Stimulated activated naive CD4-positive, alpha-beta T cell (primary cell): ENCODE measurements at places on chromosomes 3 and 15.
A peak's percentile ranks its signal among the peaks of the same experiment; 100 is the strongest.

GRCh38 chr3:152203652-152204051 is 65.1 kb upstream of the MBNL1 start:
- DNase-seq, result no peak

DNA sequence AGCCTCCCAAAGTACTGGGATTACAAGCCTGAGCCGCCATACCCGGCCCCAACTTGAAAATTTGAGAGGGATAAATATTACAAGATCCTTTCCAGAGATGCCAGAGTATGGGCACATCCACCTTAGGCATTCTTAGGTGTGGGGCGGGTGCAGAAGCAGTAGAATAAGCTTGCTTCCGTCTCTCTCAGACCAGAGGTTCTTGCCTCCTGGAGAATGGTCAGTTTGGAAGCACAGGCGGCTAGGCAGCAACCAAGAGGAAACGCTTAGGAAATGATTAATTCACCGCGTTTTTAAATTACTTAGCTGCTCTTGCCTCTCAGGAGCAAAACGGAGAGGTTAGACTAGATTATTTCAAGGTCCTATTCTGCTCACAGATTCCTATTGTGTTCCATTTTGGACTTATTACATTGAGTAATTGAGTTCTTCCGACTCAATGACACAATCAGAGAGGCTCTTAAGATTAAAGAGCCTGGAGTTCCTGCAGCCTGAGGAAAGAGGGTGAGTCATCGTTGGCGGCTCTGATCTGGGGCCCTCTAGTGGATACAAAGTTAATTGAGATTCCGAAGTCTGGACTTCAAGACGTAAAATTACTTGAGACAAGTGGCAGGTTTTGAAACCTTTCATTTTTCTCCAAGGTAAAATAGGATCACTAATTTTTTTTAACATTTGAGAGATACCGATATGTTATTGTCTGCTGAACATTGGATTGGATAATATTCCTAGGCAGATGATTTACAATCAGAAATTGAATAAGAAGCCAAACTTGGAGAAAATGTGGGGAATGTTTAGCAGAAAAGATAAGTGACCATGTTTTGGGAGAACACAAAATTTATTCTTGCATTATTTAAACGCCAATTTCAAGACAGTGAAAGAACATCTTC is 5.8 kb upstream of the TOPAZ1 start:
- peak; percentile 29 for DNase-seq

DNA sequence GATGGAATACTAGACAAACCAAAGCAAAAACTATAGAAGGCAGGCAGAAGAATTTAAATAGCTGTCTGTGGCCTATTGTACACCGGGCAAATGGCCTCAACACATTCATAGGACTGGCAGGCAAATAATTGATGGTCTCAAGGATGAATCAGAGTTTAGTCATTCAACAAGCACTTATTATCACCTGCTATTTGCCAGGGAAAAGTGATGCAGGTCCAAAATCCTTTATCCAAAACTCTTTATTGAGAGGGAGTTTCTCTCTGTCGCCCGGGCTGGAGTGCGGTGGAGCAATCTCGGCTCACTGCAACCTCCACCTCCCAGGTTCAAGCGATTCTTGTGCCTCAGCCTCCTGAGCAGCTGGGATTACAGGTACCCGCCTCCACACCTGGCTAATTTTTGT is 2.3 kb downstream of the EIF2AK4 start:
- no peak for DNase-seq

DNA sequence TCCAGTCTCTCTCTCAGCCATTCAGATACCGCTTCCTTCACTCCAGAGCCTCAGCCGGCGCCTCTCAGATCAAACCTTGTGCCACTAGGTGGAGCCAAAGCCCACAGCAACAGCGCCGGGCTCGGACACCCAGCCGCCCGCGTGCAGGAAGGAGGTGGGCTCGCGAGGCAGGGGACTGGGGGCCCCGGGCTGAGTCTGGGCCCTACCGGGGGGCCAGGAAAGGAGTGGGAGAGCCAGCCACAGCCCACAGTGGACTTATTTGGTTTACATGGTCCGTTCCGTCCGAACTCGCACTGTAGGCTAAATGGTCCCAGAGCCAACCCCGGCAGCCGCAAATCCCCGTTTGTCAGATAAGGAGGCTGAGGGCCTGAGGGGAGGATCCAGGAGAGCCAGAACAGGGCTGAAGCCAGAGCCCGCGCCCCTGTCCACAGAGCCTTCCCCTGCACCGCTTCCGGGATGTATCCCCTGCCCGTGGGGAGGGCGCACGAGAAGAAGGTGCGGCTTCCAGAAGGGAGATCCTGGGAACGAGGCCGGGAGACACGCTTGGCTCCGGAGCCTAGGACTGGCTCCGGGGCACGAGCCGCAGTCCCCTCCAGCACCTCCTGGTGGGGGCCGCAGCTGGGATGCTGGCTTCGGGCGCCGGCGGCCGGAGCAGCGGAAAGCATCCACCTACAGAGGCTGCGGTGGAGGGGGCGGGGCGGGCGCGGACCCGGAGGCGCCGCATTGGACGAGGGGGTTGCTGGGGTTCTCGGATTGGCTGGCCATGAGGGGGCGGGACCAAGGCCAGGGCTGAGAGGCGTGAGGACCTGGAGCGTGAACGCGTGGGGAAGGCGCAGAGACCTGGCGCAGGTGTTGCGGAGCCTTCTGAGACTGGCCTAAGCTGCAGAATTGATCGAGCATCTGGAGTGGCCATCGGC is 6.5 kb upstream of the CYP11A1 start:
- peak; percentile 94 for DNase-seq

DNA sequence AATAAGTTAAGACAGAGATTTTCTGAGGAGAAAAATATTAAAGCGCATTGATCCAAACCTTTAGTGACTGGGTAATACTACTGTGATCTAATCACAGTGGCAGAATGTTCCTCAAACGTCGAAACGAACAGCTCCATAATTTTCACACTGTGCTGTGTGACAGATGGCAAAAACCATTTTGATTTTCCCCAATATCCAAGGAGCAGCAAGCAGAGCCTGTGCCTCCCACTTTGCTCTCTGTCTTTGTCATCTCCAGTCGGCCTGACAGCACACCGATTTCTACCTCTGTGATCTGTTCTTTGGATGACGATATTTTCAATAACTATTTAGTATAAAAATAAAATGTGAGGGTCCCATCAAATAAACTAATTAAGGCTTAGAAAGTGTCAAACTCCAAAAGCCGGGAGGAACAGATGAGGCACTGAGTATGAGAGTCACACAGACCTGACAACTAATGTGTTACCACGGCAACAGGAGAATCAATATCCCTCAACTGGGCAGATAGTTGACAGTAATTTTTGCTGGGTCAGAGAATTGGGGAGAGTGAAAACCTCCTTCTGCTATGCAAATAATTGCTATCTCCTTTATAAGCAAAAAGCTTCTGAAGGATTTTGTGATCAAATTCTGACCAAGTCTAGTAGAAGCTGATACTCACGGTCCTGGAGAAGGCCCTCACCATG is 489.1 kb upstream of the CFAP20DC start:
- DNase-seq, result no peak

- DNase-seq, result no peak
Observed at GRCh38 chr3:31029706-31030105, 135.2 kb upstream of the GADL1 start.

DNA sequence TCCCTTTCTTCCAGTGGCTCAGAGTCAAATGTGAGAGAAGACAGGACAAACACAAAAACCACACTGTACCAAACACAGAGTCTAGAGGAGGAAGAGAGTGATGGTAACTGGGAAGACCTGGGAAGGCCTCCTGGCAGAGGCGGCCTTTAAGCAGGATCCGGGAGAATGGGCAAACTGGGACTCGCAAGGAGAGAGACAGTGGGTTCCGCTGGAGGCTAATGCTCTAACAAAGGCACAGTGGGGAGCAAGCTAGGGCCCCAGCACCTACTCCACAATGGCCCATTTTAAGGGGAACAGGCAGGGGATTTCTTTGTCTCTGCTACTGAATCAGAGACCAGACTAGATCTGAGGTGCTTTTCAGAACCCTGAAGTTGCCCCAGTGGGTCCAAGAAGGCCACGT is 81.4 kb upstream of the HES1 start:
- DNase-seq, result no peak

DNA sequence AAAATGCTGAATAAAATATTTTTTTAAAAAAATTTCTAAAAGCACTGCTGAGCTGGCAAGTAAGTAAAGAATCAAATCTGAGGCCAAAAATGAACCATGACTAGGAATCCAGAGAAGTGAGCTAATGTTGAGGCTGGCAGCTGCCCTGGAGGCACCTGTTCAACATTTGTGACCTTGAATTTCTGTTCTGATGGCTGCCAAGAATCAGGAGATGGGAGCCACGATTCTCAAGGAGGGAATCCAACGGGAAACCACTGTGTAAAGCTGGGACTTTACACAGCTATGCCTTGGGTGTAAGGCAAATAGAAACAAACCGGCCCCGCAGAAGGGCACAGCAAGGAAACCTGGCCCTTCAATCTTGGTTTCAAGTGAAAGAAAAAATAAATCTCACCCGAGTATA is 22.7 kb downstream of the HEG1 start:
- DNase-seq, result no peak

DNA sequence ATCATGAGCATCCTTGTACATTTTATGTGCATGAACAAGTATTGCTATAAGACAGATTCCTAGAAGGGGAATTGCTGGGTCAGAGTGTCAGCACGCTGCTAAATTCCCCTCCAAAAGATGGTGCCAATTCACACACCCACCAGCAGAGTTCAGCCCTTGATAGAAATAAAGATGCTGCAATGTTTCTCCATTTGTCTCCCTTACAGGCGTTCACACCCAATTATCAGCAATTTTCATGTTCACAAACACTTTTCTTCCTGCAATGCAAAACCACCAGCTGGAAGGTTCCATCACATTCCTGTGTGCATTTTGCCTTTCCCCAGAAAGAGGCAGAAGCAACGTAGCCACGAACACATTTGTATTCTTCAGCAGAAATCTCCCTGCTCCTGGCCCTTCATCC is 3.3 kb upstream of the TAMM41 start:
- DNase-seq, result no peak

DNA sequence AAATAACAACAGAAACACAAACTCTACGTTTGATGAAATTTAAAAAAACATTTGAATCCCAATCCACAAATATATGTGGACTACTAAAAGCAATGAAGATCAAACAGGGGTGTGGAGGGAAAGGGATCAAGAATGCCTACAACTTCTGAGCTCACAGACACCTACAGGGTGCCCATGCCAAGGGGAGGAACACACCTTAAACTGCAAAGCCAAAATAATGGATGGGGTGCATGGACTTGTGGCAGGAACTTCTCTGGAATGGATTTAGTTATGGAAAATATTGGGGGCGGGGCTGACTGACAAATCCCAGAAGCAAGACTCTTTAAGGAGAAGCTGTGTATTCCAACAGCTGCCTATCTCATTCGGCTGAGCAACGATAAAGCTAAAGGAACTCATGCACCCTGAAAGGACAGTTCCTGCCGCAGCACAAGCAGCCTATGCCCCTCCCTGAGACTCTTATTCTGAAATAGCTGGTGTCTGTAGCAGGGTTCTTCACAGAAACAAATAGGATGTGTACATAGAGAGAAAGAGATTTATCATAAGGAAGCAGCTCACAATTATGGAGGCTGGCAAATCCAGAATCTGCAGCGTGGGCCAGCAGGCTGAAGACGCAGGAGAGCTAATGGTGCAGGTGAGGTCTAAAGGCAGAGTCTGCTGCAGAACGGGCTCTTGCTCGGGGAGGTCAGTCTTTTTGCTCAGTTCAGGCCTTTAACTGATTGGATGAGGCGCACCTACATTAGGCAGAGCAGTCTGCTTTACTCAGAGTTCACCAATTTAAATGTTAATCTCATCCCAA is 24.5 kb upstream of the PLA2G4D start:
- no peak for DNase-seq
